IPS DF 6.9 (cell line): ENCODE measurements at places on chromosomes 11 and 22.

DNA sequence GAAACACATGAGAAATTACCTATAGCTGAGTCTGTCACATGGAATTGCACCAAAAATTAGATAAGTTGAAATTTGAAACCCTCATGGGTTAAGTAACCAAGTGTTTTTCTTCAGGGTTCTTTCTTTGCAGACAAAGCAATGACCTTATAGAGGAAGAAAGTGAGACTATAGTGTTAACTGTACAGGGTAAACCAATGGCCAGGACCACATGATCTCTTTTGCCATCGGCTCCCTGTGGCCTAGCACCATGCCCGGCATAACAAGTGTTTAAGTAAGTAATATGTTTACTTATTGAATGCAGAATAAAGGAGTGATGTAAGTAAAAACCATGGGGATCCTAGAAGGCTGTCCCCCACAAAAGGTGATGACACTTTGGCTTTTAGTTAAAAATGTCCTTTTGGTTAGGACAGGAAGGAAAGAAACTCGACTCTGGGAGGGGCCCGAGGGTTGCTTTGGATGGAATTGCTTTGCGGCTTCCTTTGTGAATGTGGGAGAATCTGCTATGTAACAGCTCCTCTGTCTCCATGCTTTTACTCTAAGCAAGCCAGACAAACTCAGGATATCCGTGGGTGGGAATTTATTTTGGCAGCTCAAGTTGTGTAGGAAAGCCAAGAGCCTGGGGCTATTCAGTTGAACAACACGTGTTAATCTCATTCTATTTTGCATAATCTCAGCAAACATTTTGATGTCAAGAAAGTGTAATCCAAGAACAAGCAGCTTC, 454.7 kb downstream of the INSC start:
- DNase-seq, result no peak

DNA sequence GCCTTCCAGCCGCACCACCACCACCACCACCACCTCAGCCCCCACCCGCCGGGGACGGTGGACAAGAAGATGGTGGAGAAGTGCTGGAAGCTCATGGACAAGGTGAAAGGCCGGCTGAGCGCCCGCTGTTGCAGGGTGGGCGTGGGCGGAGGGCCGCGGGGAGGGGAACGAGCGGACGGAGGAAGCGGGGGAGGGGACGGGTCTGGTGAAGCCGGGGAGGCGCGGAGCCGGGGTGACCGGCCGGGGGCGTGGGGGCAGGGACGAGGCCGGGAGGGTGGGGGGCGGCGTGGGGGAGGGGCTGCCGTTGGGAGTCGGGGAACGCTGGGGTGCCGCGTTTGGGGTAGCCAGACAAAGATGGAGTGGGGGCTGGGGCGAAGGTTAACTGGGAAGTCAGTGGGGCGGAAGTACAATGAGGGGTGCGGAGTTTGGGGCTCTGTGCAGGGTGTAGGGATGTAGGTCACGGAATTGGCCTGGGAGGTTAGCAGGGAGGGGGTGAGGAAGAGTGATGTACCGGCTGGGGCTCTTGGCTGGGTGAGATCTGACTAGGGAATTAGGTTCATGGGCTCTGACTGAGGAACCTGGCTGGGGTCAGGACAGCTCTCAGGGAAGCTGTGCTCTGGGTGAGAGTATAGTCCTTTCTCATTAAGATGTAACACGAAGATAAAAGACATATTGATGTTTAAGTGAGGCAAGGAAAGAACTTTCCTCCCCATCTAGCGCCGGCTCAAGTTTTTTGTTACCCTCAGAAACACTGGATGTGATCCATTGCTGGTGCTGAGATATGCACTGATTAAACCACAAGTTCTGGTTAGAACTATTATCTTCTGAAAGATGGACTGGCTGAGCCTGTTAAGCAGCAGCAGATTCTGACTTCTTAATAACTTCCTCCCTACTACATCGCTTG, 624 bp downstream of the CBL start:
- DNase-seq, result no peak

- no peak for DNase-seq
These were observed 11.8 kb downstream of the RCOR2 start for GRCh38 chr11:63905179-63905578.

- no peak for DNase-seq
These were observed at the start of gene PHLDB1 for GRCh38 chr11:118607401-118608359. PHLDB1 (plus strand) TSS chr11:118607615; CDS start chr11:118613837, 6,222 bp downstream.

- no peak for DNase-seq
These were observed 680.4 kb downstream of the TBC1D22A start for GRCh38 chr22:47442821-47443220.

DNA sequence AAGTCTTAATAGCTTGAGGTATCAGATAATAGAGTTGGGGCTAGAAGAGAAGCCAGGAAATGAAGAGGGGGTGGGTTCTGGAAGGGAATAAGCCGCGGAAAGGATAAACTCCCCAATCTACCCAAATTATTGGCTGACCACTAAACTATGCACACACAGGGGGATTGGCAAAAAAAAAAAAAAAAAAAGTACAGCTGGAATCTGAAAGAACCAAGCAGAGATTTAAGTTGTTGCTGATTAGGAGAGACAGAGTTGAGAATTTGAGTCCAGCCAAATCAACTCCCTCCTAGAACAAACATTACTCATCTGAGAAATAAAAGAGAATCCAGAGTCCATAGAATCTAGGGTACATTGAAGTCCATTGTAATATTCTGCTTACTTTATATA, 134.9 kb downstream of the CCDC81 start:
- DNase-seq, result no peak

- no peak for DNase-seq
These were observed 351.0 kb upstream of the B3GAT1 start for GRCh38 chr11:134763030-134763388.

DNA sequence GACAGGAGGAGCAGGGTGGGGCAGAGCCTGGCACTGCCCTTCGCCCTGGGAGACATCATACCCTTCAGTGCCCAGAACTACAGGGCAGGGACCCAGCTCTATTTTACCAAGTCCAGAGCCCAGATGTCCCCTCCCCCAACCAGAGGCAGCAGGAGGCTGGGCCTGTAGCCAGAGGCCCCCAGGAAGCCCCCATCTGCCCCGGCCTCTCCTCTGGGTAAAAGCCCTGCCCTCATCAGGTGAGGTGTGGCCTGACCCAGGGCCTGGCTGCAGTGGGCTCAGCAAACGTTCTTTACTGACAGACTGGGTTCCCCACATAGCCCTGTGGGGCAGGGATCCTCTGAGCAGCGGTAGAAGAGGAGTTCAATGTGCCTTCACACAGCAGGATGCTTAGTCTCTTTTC, 51.8 kb upstream of the SLC22A12 start:
- no peak for DNase-seq

DNA sequence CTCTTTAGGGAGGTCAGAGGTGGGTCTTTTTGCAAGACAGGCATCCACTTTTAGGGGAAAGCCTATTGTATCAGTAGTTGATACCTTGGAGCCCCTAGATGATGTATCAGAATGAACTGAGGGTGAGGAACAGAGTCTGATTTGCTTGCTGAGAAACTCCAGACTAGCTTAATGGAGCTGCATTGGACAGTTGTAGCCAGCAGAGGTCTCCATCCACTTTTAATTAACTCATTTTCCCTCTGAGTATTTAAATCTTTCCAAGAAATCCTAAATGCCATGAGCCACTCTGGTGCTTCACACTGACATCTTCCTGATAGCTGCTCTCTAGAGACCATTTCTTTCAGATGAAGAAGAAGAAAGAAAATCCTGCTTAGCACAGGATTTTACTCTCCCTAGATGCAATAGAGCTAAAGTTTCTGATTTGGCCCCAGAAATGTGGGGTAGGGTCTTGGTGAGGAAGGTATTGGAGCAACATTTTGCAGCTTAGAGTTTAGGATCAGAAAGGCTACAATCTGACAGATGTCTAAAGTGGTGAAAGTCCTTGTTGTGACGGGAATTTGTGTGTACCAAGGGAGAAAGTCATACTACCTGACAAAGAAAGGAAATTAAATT, 38.0 kb downstream of the EXT2 start:
- peak; percentile 9 for DNase-seq

DNA sequence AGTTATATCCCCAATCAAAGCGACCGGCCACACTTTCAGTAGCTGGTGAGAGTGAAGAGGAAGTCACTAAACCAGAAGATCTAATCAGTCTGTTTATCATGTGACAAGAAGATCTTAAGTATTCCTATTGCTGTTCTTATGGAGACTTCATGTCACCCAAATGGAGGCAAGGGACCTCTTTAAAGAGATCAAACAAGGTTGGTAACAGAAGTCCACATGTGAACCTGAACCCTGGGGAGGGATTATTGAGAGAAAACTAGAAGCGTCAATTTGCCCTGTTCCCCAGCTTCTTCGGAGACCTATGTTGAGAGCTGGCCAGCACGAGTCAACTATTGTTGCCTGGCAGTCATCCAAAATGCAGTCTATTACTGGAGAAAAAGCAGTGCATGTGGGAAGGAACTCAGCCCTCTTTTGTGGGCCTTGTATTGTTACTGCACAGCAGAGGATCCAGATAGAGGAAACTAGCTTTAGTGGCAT, 76.9 kb upstream of the CTSC start:
- no peak for DNase-seq

- no peak for DNase-seq
These were observed 61.3 kb upstream of the PPP6R3 start for GRCh38 chr11:68398995-68399851.

DNA sequence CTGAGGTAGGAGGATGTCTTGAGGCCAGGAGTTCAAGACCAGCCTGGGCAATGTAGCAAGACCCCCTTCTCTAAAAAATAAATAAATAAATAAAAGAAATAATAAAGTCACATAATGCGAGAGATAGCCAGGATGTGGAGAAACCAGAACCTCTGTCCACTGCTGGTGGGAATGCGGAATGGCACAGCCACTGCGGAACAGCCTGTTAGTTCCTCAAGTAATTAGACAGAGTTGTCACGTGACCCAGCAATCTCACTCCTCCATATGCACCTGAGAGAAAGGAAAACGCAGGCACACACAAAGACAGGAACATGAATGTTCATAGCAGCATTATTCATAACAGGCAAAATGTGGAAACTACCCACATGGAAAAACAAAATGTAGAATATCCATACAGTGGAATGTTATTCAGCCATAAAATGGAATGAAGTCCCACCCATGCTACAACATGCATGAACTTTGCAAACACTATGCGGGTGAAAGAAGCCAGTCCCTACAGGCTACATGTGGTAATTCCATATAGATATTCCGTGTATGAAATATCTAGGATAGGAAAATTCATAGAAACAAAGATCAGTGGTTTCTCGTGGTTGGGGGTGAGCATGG, 27.4 kb downstream of the LIF start:
- DNase-seq, result no peak

DNA sequence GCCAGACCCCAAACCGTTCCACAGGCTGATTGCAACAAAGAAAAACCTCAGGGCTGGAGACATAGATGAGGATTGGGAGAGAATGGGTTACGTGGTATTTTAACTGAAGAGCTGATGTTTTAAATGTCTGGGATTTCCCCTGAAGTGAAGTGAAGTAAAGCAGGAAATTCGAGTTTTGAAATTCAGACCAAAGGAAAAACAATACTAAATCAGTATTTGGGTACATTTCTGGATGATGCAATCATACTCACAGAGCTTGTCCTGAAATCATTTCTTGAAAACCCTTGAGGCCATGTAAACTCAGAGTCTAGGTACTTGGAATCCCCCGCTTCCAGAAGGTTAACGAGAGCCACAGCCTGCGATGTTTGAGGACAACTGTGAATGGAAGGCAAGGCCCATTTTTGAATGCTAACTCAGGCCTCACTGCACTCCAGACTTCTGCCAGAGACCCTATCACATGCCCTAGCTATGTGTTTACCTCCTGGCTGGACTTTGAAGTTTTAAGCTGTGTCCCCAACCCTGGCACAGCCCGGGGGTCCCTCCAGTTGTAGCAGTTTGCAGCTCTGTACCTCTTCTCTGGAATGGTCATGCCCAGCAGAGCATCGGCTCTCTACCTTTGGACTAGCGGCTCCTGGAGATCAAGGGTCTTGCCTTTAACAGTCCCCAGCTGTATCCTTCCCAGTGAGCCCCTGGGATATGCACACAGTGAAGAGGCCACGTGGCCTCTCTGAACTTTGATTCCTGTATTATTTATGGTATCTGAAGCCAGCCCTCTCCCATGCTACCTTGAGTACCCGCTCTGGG, 5.4 kb upstream of the FTH1 start:
- no peak for DNase-seq

DNA sequence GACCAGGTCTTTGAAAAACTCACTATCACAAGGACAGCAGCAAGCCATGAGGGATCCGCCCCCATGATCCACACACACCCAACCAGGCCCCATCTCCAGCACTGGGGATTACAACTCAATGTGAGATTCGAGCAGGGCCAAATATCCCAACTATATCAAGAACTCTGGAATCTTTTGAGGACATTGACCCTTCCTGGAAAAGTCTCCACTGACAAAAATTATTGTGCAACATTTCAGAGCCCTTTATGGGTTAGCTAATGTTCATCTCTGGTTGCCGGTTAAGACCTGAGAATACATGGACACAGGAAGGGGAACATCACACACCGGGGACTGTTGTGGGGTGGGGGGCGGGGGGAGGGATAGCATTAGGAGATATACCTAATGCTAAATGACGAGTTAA, 479.1 kb downstream of the NTM start:
- no peak for DNase-seq

DNA sequence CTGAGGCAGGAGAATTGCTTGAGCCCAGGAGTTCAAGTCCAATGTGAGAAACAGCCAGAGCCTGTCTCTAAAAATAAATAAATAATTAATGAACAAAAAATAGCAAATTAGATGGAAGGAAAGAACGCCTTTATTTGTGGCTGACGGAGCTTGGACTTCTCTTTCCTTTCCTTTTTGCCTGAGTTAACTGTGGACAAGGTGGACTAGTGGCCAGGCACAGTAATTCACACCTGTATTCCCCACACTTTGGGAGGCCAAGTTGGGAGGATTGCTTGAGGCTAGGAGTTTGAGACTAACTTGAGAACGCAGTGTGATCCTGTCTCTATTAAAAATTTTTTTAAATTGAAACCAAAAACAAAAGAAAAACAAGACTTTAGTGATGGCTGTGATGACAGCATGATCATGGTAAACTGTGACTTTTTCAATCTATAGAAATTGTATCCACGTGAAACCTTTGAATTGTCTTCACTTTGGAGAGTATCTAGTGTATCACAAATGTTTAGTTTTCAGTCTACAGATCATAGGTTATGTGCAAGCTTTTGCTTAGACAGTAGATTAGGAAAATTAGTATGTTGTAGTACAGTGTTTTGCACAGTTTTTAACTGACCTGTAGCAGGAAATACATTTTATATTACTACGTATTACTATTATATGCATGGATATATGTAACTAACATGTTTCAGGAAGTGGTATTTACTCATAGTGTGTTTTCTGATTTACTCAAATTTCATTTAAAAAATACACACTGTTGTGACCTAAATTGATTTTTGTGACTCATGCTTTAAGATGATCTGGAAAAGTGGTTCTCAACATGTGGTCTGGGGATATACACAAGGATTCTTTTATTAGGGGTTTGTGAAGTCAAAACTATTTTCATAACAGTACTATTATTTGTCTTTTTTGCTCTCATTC, 42.1 kb downstream of the KDM2A start:
- no peak for DNase-seq

DNA sequence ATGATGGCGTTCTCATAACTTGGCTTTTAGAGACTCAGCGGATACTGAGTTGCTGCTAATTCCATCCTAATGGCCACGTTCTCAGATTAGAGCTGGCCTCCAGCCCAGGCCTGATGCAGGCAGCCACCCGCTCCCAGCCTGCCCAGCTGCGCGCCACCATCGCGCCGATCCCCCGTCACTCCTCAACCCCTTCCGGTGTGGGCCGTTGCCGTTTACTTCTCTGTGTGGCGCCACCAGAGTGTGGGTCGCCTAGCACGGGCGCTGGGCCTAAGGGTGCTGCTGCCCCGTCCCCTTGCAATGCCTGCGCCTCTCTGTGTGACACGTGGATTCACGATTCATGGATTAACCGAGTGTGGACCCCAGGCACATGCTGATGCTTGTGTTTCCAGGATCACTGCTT, 1116.0 kb downstream of the BRD1 start:
- no peak for DNase-seq

GRCh38 chr22:26404851-26405421, 24.1 kb upstream of the ASPHD2 start:
- DNase-seq, result no peak
